NCI-H2171 treated with DMSO at 0.1 percent for 48 hours (cell line): ENCODE measurements at places on chromosomes 3 and 15.
A peak's percentile ranks its signal among the peaks of the same experiment; 100 is the strongest.

GRCh38 chr3:105512061-105512460 is 145.4 kb downstream of the ALCAM start:
- DNase-seq, result no peak

DNA sequence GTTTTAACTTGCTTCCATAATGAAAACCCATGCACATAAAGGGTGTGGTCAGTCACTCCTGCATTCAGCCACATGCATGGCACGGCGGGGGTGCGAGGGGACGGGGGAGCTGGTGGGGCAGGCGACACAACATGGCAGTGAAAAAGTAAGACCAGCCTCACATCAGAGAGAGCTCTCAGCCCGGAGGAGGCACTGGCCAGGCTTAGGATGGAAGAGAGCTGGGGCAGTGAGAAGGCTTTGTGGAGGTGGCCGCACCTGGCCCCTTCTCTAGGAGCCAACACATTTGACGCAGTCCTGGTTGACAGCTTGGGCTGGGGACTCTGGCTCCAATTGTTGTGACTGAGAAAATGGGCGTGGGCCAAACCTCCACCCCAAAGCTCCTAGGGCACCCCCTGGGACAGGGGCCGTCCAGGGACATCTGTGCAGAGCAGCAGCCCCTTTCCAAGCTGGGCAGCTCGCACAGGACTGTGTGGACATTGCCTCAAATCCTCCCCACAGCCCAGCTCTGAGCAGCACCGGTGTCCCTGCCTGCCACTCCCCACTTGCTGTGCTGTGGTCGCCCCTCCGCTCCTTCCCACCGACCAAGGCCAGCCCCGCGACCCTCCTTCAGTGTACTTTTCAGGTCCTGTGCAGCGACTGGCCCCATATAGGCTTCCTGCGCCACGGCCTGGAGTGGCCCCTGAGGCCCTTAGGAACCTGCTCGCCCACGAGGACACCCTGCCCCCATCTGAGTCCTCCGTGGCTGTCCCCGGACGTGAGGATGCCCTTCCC is 126.0 kb upstream of the IQSEC1 start:
- DNase-seq, result no peak

DNA sequence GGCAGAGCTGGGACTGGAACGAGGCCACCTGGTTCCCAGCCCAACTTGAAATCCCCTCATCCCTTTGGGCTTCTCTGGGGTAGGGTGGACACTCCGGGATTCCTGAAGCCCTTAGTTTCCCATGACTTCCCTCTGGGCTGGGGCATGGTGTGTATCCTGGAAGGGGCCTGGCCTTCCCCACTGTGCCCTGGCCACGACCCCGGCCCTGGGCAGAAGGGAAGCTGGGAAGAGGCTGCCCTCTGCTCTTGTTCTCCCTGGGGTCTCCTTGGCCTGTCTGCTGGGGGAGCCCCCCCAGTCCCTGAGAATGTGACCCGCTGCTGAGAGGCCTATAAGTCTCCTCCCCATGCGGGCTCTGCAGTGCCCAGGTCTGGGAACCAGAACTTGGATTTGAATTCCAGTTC is 104.9 kb downstream of the LINGO1 start:
- DNase-seq, result no peak

DNA sequence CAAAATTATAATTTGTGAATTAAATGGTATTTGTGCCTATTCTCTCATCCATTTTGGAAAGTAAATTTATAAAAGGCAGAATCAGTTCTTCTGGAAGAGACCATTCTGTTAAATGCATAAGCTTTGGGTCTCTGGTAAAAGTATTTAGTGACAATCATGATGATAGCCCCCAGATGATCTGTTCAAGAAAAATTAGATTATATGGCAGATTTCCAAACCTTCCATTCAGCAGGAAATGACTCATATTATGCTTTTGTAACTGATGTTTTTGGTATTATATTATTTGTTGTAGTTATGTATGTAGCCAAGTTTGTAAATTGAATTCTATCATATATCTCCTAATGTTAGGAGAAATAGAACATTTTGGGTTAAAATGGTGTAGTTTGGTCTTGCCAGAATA is 340.8 kb upstream of the DPH6 start:
- no peak for DNase-seq

GRCh38 chr3:37956723-37957538 is 33.7 kb upstream of the VILL start:
- no peak for DNase-seq

DNA sequence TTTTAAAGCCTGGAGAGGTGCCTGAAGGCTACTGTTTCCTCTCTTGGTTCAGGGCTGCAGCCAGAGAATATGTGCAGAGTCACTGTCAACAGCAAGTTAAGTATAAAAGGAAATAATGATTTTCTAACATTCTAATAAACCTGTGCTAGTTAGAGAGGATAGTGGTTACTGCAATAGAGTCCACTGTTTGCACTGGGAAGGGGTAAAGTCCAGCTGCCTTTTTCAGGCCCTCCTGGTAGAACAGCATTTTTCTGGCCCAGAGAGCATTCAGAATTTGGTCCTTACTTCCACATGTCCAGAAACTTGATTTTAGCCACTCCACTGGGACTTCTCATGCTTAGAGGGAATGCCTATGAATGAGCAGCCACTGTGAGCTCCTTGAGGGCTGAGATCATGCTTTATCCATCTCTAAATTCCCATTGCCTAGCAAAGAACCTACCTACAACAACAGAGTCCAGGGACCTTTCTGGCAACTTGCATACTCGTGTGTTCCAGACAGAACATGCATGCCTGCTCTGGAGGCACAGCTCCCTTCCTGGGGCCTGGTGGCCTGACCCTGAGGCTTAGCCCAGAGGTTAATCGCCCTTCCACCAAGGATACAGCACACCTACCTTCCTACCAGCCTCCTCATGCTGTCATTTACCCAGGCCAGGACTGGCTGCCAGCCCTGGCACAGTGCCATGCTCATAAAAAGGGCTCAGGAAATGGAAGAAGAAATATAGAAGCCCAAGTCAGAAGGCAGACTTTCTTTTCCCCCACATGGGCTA is 50.3 kb upstream of the ATP13A3 start:
- peak; percentile 51 for DNase-seq

DNA sequence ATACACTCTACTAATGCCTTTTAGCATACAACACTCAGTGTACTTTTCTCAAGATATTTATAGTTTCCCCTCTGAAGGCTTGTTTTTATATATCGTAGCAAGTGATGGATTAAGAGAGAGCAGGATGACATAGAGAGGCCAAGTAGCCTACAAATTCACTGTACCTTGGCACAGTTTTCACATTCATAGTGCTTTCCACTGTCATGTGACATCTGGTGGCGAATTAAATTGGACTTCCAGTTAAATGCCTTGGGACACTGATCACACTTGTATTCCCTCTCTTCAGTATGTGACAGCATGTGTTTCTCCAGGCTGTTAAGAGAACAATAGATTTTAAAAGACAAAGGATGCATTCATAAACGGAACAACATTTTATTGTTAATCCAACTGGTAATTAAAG is 541.1 kb downstream of the MECOM start:
- no peak for DNase-seq

DNA sequence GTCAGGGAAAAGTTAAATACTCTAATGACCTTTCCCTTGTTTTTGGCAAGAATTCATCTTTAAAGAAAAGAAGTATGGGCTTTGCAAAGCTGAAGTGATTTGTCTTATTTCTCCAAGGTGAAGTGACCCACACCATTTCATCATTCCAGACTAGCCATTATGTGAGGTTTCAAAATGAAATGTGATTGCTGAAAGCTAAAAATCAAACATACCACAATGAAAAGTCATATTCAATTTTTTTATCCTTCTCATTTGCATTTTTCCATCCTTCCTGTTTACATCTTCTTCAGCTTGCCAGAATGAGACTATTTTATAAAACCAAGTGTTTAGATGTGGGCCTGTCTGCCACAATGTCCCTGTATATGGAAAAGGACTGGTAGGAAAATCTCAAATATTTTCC is 142.3 kb upstream of the STRIT1 start:
- no peak for DNase-seq

DNA sequence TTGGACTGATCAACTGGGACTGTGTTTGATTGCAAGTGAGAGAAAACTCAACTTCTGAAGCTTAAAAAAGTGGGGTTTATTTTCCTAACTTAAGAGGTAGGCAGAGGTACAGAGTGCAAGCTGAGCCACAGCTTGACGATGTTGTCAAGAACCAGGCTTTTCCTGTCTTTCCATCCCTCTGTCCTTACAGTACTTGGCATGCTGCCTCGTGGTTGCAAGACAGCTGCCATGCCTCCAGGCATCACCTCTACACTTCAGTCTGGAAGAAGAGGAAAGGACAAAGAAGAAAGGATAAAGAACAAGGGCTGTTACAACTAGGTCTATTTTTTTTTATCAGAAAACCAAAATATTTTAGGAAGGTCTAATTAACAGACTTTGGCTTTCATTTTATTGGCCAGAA is 51.8 kb upstream of the GALNT15 start:
- no peak for DNase-seq

DNA sequence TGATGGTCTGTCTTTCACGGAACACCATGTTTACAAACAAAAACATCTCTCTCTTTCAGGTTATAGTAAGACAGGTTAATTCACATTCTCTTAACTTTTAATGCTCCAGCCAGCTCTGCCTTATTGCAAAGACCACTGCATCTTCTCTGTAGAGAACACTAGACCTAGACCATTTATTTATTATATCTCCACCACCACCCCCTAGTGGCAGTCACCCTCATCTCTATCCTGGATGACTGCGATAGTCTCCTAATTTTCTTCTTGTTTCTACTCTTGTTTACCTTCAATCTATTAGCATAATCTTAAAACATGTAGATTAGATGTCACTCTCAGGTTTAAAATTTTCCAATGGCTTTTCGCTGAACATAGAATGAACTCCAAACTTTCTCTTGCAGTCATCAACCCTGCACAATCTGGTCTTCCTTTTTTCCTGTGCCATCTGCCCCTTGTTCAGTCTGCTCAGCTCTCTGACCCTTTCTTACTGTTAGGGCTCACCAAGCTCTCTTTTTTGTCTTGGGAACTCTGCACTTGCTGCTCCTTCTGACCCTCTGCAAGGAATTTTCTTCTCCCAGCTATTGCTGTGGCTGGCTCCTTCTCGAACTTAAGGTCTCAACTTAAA is 155.6 kb downstream of the SQOR start:
- DNase-seq, result peak; percentile 16
